ENCODE measurements at places on chromosomes 7 and 10. TPM values are rescaled to one million over a fixed set of nuclear protein-coding genes. Genes with fewer than 3 reads are reported as not detected.

The CYP3A4 gene
- total RNA-seq = not detected

The SLC26A4 gene
- 0.50 TPM for total RNA-seq

The OR6B1 gene
- not detected for total RNA-seq

The CAMK1D gene
- 1.5 TPM for total RNA-seq

The SNX13 gene
- 37.5 TPM for total RNA-seq

The TRIM73 gene
- total RNA-seq = 0.51 TPM

The MEIG1 gene
- total RNA-seq = 0.26 TPM

The SH2D4B gene
- not detected for total RNA-seq

The TRDMT1 gene
- total RNA-seq = 5.8 TPM

The NRG3 gene
- total RNA-seq = not detected

The MYO3A gene
- not detected for total RNA-seq

The ASB4 gene
- total RNA-seq = not detected

The CPA2 gene
- under 0.01 TPM for total RNA-seq

The ANKRD61 gene
- total RNA-seq = 0.26 TPM

The ATP6V0A4 gene
- not detected for total RNA-seq

The GJD4 gene
- 0.17 TPM for total RNA-seq

The RNLS gene
- total RNA-seq = 11.3 TPM

The WDR86 gene
- total RNA-seq = 1.0 TPM

The PKD2L1 gene
- total RNA-seq = not detected

The RELN gene
- total RNA-seq = 0.33 TPM

The DBF4 gene
- 13.9 TPM for total RNA-seq

The PNLIPRP2 gene
- total RNA-seq = not detected

The PSTK gene
- 6.4 TPM for total RNA-seq

The C7orf33 gene
- total RNA-seq = not detected

The CCDC172 gene
- not detected for total RNA-seq

The ATOH7 gene
- not detected for total RNA-seq

The FAM237B gene
- not detected for total RNA-seq

The MTURN gene
- 16.9 TPM for total RNA-seq

The ZP3 gene
- 2.6 TPM for total RNA-seq

The ACHE gene
- total RNA-seq = under 0.01 TPM

The BEND7 gene
- 10.6 TPM for total RNA-seq

The TRIL gene
- total RNA-seq = 0.17 TPM

The EEPD1 gene
- total RNA-seq = 8.4 TPM

The CALHM2 gene
- total RNA-seq = 35.8 TPM

The ABCB4 gene
- 0.26 TPM for total RNA-seq

The OPN1SW gene
- not detected for total RNA-seq

The SUN3 gene
- not detected for total RNA-seq

The EVX1 gene
- total RNA-seq = not detected

The OR2A12 gene
- total RNA-seq = not detected

The CFAP70 gene
- 1.3 TPM for total RNA-seq

All from fibroblast of lung (primary cell).